Activated T-helper 2 cell treated with anti-CD3 and anti-CD28 coated beads, Interferon-gamma antibody, Interleukin-2, Interleukin-4, amounts not matched to agents 10 μg/mL and 5 μg/mL and 100 μg/mL, durations not matched to agents 14 hours and 24 hours and 36 hours (primary cell): ENCODE measurements at places on chromosomes 11 and 22.

GRCh38 chr11:67347964-67348749 is 5.2 kb downstream of the POLD4 start:
- H3K4me3 ChIP-seq = no peak overlapping the region
- H3K36me3 ChIP-seq = no peaks in the 10 kb centered on the region
- DNase-seq = no peak
- H3K27me3 ChIP-seq = no peaks in the 10 kb centered on the region
- no peak overlapping the region for H3K27ac ChIP-seq

DNA sequence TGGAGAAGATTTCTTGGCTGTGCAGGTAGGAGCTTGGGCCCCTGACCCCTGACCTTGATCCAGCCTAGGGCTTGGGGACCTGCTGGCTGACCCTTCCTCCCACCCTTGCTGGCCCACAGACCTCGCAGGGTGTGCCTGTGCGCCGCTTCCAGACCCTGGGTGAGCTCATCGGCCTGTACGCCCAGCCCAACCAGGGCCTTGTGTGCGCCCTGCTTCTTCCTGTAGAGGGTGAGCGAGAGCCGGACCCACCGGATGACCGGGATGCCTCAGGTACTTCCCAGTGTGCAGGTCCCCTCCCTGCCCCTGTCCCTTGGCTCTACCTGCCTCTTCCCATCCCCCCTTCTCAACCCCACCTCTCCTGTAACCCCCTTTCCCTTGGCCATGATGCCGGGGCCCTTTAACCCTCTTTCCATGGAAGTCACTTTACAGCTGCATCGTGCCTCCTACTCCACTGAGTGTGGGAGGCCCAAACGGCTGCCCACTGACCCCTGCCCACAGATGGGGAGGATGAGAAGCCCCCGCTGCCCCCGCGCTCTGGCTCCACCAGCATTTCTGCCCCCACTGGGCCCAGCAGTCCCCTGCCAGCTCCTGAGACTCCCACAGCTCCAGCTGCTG is 3.8 kb downstream of the INPPL1 start:
- no peaks in the 10 kb centered on the region for H3K27me3 ChIP-seq
- peaks cover 46% of the 10 kb centered on the region for H3K36me3 ChIP-seq
- peaks cover 11% of the 10 kb centered on the region for H3K4me1 ChIP-seq
- H3K27ac ChIP-seq = no peak overlapping the region
- no peak for DNase-seq

GRCh38 chr11:1207401-1208143 is 15.3 kb upstream of the MUC5B start:
- H3K27me3 ChIP-seq = peaks cover 6% of the 10 kb centered on the region
- H3K36me3 ChIP-seq = no peaks in the 10 kb centered on the region
- DNase-seq = no peak
- H3K4me1 ChIP-seq = no peaks in the 10 kb centered on the region
- no peak overlapping the region for H3K27ac ChIP-seq

- H3K4me3 ChIP-seq = no peak overlapping the region
- no peaks in the 10 kb centered on the region for H3K36me3 ChIP-seq
- DNase-seq = no peak
- H3K27me3 ChIP-seq = no peaks in the 10 kb centered on the region
- H3K27ac ChIP-seq = no peak overlapping the region
Measured at GRCh38 chr11:103671143-103671651, 365.2 kb upstream of the DDI1 start.

DNA sequence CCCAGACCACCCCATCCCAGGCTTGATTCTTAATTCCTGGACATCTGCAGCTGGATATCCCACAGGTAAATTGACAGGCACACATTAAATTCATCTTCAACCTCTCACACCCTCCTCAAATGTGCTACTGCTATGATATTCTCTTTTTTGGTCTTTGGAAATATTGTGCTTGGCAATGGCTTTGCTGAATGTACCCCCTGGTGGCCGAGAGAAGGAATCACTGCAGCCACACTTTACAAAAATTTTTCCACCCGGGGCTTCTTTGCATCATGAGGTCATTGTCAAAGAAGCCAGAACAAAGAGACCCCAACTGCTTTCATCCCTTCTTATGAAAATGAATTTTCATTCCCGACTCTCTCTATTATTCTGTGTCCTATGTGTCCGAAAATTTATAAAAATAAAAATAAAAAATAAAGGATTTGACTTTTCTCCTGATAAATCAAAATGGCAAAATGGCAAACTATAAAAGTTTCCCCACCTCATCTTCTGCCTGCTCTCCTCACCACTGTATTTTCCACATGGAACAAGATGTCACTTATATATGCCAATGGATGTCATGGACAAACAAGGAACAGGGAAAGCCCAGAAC is 15.0 kb upstream of the CYB5R2 start:
- peaks cover 26% of the 10 kb centered on the region for H3K27me3 ChIP-seq
- DNase-seq = no peak
- H3K4me1 ChIP-seq = peaks cover 6% of the 10 kb centered on the region
- H3K27ac ChIP-seq = no peak overlapping the region
- no peak overlapping the region for H3K4me3 ChIP-seq

- H3K4me1 ChIP-seq = peaks cover 14% of the 10 kb centered on the region
- peaks cover 3% of the 10 kb centered on the region for H3K27me3 ChIP-seq
- H3K36me3 ChIP-seq = no peaks in the 10 kb centered on the region
- H3K4me3 ChIP-seq = no peak overlapping the region
- DNase-seq = no peak
Measured at GRCh38 chr11:110909336-110909735, 197.1 kb upstream of the ARHGAP20 start.

- H3K27ac ChIP-seq = no peak overlapping the region
- H3K4me3 ChIP-seq = no peak overlapping the region
- DNase-seq = no peak
- H3K27me3 ChIP-seq = peaks cover 3% of the 10 kb centered on the region
Measured at GRCh38 chr11:131300439-131300717, 70.0 kb upstream of the NTM start.
